Fibroblast of skin of abdomen (primary cell): ENCODE measurements at places on chromosomes 13 and 19.

DNA sequence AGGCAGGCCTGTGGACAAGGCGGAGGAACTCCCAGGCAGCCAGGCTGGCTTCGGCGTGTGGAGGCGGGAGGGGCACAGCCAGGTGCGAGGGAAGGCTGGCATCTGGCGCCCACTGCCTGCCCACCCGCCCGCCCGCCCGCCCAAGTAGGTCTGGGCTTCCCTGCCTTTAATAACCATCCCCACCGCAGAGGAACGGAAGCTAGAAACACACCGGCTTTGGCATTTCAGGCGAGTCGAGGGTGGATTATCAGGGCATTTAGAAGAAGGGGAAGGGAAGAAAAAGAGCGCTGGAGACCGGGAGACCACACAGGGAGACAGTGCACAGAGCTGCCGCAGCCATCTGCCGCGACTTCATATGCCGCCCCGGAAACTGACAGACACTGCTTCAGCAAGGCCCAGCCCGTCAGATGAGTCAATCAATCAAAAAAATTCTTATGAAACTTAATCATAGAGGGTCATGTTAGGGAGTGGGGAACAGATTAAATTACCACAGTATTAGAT lies 199.7 kb downstream of the TSHZ3 start:
- DNase-seq, result peak; percentile 82

GRCh38 chr13:26968431-26969341 lies 202.9 kb downstream of the USP12 start:
- no peak for DNase-seq

- no peak for DNase-seq
These were observed 618 bp downstream of the THSD8 start for GRCh38 chr19:12802267-12803106.

- no peak for DNase-seq
These were observed 41.5 kb upstream of the TSC22D1 start for GRCh38 chr13:44617648-44618047.

DNA sequence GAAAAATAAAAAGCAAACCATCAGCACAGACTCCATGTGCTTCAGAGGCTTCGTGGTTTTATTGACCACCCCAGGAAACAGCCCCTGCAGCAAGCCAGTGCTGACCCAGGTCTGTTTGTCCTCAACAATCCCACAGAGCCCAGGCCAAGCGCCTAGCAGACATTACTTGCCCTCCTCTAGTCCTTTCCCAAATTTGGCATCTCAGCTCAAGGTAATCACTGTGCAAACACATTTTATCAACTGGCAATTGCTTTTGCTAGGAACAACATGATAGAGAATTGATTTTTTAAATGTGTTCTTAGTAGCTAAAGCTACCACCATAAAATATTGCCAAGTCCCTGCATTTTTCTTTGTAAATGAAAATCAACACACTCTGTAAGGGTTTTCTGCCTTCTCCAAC lies 121.8 kb downstream of the STOML3 start:
- DNase-seq, result no peak

- DNase-seq, result peak; percentile 93
These were observed 353.1 kb downstream of the EFNB2 start for GRCh38 chr13:106182404-106182803.

GRCh38 chr13:113788413-113789135 lies 29.5 kb downstream of the TMEM255B start:
- no peak for DNase-seq

GRCh38 chr19:13762635-13763235 lies 1.6 kb upstream of the MRI1 start:
- no peak for DNase-seq

GRCh38 chr13:77325371-77325980 lies 1.4 kb downstream of the MYCBP2 start:
- no peak for DNase-seq

DNA sequence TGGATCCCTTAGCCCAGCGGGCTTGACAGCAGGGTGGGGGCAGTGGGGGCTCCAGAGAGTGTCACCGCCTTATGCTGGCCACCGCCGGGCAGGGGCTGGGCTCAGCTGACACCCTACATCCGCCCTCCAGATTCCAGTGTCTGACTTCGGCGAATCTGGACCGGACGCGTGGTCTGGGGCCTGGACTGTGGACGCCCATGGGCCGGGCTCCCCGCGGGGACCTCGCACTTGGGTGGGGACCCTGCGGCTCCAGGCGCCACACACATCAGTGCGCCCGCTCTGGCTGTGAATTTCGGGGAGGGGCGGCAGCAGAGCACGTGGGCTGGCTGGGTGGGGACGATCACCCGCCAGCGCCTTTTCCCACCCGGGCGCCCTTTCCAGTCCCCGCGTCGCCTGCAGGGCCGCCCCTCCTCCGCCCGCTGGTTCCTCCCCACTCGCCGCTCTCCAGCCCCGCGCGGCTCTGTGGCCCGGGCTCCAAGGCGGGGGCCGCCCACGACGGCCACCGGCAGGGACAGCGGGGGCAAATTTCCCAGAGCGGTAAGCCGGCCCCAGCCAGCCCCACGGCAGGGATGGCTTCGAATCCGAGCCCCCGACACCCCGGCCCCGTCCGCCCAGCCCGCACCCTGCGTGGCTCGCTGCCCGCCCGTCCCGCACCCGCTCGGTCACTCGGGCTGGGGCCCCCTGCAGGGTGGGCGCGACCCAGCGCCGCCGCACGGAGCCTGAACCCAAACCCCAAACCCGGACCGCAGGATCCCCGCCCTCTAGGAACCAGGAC lies 23.3 kb upstream of the ZNF99 start:
- no peak for DNase-seq

DNA sequence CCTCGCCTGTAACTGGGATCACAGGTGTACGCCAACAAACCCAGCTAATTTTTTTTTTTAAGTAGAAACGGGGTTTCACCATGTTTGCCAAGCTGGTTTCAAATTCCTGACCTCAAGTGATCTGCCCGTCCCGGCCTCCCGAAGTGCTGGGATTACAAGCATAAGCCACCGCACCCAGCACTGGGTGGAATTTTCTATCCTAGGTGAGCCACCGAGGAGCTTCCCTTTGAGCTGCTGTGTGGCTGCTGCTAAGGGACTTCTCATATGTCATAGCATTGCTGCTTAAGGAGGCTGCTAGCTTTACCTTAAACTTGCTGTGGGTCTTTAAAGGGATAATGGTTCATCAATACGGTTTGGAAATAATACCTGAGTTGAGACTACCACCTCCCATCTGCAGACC lies 2.9 kb upstream of the AMER2 start:
- DNase-seq, result no peak

DNA sequence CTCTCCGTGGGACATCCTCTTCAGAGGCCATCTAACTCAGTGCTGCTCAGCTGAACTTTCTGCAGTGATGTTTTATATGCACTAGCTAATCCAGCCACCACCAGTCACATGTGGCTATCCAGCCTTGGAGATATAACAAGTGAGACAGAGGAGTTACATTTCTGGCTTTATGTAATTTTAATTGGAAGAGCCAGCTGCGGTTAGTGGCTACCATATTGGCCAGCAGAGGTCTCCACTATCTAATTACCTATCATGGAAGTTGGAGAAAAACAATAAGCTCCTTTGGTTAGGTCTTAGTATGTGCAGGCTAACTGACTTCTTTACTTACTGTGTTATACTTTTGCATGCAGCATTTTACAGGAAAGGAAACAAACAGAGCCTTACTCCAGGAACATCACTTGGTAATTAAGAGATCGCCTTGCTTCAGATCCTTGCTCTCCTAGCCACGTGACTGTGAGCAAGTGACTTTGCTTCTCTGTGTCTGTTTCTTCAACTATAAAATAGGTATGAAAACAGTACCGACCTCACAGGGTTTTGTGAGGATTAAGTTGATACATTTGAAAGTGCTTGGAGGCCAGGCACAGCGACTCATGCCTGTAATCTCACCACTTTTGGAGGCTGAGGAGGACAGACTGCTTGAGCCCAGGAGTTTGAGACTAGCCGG lies 1.6 kb upstream of the KLK10 start:
- peak; percentile 37 for DNase-seq

- DNase-seq, result peak; percentile 45
These were observed 6.0 kb downstream of the KANK2 start for GRCh38 chr19:11191273-11191755.

DNA sequence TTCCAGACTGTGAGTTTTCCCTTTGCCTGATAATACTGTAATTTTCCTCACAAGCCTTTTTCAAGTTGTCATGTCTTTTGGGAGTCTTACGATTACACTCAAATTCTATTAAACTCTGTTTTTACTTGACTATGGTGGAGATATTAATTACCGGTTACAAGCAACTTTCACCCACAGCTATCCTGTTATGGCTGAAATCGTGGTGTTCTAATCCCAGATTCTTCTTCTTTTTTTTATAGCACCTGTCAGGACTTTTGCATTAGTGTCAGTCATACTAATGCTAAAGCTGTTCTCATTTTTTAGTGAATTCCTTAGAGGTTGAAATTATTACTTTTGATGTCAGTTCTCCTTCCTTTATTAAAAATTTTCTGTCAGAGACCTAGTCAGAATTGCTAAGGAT lies 187.8 kb upstream of the CSNK1A1L start:
- no peak for DNase-seq
